ENCODE measurements at places on chromosomes 13 and 19. TPM values are rescaled to one million over a fixed set of nuclear protein-coding genes. Genes with fewer than 3 reads are reported as not detected.

Gene CNFN
- not detected for total RNA-seq

Gene KLK2
- not detected for total RNA-seq

Gene LILRA1
- not detected for total RNA-seq

DNA sequence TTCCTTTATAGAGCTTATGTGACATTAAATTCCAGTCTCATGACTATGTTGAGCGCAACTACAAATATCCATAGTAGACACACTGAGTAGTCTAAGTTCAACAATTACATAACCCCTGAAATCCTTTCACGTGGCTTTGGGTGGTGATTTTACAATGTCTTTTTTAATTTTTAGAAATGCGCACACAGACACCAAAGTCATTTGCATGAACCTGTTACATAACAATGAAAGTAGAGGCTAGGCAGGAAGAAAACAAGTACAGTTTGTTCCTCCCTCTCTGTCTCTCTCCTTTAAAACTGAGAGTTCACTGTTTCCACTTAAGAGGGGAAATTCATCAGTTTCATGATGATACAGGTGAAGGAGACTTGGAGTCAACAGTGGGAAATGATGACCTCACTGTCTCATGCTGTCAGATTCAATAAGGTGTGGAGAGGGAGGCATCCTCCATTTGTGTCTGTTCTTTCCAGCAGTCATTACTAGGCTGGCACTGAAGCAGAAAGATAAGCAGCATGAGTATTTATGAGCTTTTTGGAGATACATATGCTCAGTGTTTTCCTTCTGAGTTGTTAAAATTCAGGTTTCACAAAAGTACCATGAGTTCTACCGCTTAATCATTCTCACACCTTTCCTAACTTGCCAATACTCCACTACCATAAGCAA, 201.8 kb downstream of the LHFPL6 start:
- no peaks in the 10 kb centered on the region for H3K27me3 ChIP-seq
- H3K4me3 ChIP-seq: no peak overlapping the region
- no peak for DNase-seq
- H3K36me3 ChIP-seq: 0 out of 2 replicates have a peak, but pooled peaks cover 4% of the 10 kb centered on the region

Gene LRRC63
- not detected for total RNA-seq

DNA sequence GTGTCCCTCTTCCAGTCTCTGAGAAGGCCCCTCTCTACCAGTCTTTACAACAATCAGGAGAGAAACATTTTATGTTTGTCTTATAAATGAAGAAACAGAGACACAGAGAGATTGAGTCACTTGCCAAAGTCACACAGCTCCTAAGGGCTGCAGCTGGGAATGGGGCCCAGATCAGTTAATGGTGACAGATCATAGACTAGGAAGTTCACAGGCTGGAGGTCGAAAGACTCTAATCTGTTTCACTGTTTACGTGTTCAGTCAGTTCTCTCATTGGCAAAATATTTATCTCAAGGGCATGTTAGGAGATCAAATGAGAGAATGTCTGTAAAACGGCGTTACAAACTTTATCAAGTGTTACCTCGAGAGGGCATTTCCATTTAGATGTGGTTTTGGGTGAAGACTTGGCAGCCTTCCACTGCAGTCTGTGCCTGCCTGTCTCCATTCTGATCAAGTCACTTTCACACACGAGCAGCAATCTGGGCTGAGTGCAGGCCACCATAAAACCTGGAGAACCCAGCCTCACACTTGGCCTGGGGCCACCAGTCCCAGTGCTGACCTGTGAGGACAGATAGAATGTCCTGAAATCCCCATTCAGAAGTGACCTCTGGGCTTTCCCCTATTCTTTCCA, 65.1 kb downstream of the SIAH3 start:
- H3K27me3 ChIP-seq: peaks cover 12% of the 10 kb centered on the region
- DNase-seq: no peak
- H3K36me3 ChIP-seq: no peaks in the 10 kb centered on the region
- no peaks in the 10 kb centered on the region for H3K4me1 ChIP-seq
- H3K4me3 ChIP-seq: no peak overlapping the region

Gene LRRC25
- not detected for total RNA-seq

DNA sequence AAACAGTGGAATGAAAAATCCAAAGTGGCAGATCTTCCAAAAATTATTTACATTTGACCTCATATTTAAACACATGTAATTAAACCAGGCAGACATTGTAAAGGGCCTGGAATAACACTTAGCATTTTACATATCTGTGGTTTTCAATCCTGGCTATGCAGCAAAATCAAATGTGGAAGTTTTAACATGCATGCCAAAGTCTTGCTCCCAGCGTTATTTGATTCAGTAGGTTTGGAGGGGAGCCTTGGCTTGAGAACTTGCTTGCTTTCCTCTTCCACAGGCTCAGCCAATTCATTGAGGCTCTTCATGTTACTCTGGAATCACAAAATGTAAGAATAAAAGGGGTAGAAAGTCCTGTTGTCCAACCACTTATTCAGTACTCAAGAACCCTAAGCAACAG, 42.5 kb upstream of the INTS6 start:
- H3K4me3 ChIP-seq: no peak overlapping the region
- no peaks in the 10 kb centered on the region for H3K27me3 ChIP-seq
- no peak overlapping the region for H3K27ac ChIP-seq
- H3K36me3 ChIP-seq: no peaks in the 10 kb centered on the region

Measured in HFFc6 (cell line).